Right lobe of liver (tissue), 6 donors: ENCODE measurements at places on chromosomes 16 and 17. TPM values are rescaled to one million over a fixed set of nuclear protein-coding genes. Genes with fewer than 3 reads are reported as not detected.

DNA sequence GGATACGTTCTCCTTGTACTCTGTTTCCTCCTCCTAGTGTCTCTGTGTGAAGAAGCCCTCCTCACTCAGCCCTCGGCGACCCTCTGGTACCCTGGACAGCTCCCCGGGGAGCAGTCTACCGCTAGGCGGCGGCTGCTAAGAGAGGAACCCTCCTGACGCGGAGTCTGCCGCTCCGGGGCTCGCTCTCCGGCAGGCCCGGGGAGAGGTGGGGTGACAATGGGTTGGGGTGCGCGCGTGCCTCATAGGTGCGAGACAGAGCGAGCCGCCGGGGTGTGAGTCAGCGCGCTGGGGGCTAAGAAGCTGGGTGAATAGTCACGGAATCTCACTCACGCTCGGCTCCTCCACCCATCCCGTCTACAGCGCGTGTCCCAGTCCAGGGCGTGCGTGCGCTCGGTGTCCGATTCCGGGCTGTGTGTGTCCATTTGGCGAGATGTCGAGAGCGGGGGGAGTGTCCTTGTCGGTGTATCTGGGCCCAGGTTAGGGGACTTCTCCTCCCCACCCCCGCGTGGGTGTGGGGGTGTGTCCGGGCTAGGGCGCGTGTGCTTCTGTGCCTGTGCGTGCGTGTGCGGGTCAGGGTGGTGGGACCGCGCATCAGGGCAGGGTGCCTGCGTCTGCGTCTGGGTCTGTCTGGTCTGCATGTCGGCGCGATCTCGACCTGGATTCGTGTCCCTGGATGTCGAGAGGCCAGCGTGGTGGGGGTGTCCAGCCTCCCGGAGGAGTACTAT, 577 bp upstream of the HS3ST2 start:
- no peaks in the 10 kb centered on the region for H3K4me1 ChIP-seq
- H3K36me3 ChIP-seq = no peaks in the 10 kb centered on the region
- no peaks in the 10 kb centered on the region for H3K27me3 ChIP-seq

GRCh38 chr17:55601874-55602364, 90.7 kb upstream of the SMIM36 start:
- H3K27ac ChIP-seq = no peak overlapping the region
- DNase-seq = no peak
- no peaks in the 10 kb centered on the region for H3K4me1 ChIP-seq
- no peaks in the 10 kb centered on the region for H3K27me3 ChIP-seq
- H3K36me3 ChIP-seq = no peaks in the 10 kb centered on the region

- no peaks in the 10 kb centered on the region for H3K27me3 ChIP-seq
- no peak overlapping the region for H3K4me3 ChIP-seq
- no peaks in the 10 kb centered on the region for H3K4me1 ChIP-seq
- no peak overlapping the region for H3K27ac ChIP-seq
Measured at GRCh38 chr17:59287452-59287851, 44.0 kb upstream of the YPEL2 start.

DNA sequence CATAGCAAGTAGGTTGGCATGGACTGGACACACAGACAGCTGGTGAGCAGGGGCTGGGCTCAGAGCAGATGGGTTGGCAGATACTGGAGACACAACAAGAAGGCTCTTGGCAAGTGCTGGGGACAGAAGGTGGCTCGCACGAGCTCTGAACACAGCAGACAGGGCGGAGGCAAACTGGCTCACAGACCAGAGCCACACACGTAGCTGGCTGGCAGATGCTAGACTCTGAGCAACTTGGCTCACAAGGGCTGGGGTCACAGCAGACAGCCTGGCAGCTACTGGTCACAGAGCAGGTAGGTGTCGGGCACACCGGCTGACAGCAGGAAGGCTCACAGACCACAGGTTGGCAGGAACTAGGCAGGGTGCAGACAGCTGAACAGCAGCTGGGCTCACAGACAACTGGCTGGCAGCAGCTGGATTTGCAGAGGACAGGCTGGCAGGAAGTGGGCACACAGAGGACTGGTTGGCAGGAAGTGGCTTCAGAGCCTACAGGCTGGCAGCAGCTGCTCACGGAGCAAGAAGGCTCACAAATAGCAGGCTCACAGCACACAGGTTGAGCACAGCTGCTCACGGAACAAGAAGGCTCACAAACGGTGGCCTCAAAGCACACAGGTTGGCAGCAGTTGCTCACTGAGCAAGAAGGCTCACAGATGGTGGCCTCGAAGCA, 725 bp downstream of the KRTAP16-1 start:
- H3K27ac ChIP-seq = no peak overlapping the region
- no peak for DNase-seq
- no peaks in the 10 kb centered on the region for H3K4me1 ChIP-seq
- no peaks in the 10 kb centered on the region for H3K36me3 ChIP-seq
- no peaks in the 10 kb centered on the region for H3K27me3 ChIP-seq
- H3K4me3 ChIP-seq = no peak overlapping the region

GRCh38 chr17:36132421-36132831, 28.8 kb downstream of the CCL4 start:
- H3K27ac ChIP-seq = no peak overlapping the region
- no peak for DNase-seq
- no peaks in the 10 kb centered on the region for H3K36me3 ChIP-seq
- H3K4me3 ChIP-seq = no peak overlapping the region
- no peaks in the 10 kb centered on the region for H3K27me3 ChIP-seq

- no peak overlapping the region for H3K4me3 ChIP-seq
- no peaks in the 10 kb centered on the region for H3K4me1 ChIP-seq
- no peaks in the 10 kb centered on the region for H3K36me3 ChIP-seq
- no peak for DNase-seq
- H3K27me3 ChIP-seq = no peaks in the 10 kb centered on the region
Measured at GRCh38 chr17:82830249-82830661, 9.6 kb downstream of the ZNF750 start.

DNA sequence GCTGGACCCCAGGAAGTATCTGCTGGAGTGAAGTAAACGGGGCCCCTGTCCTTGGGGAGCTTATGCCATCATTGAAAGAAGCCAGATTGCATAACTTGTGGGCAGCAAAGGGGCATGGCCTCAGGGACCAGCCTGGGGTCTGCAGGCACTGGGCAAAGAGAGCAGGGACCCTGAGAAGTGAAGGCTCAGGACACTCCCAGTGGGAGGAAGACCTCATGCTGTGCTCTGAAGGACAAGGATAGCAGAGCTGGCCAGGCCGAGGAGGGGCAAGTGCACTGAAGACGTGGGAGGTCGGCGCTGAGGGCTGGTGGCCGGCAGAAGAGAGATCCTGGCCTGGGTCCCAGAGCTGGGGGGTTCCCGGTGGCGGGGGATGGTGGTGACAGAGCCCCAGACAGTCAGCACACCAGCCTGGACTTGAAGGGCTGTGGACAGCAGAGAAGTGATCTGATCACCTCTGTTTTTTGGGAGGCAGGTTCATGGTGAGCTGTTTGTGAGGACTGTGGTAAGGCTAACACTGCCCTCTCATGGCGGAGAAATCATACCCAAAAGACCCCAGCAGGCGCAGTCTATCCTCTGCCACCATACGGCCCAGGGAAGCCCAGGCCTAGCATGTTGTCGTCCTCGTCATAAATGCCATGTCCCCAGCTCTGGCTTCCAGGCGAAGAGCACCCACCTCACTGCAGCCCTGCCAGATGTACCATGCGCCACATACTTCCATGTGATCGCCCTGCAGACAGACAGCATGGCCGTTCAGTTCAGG, 7.1 kb upstream of the CNP start:
- no peak overlapping the region for H3K27ac ChIP-seq
- H3K4me3 ChIP-seq = no peak overlapping the region
- no peaks in the 10 kb centered on the region for H3K27me3 ChIP-seq
- no peak for DNase-seq

- H3K4me3 ChIP-seq = peak overlapping the region; percentile 40
- no peaks in the 10 kb centered on the region for H3K27me3 ChIP-seq
- H3K4me1 ChIP-seq = no peaks in the 10 kb centered on the region
- peak; percentile 80 for DNase-seq
- no peaks in the 10 kb centered on the region for H3K36me3 ChIP-seq
Measured at GRCh38 chr16:85564277-85565051, 48.7 kb upstream of the GSE1 start.

- DNase-seq = no peak
- no peaks in the 10 kb centered on the region for H3K27me3 ChIP-seq
- H3K36me3 ChIP-seq = no peaks in the 10 kb centered on the region
- no peaks in the 10 kb centered on the region for H3K4me1 ChIP-seq
- no peak overlapping the region for H3K27ac ChIP-seq
Measured at GRCh38 chr16:26542198-26542597, 524.5 kb upstream of the C16orf82 start.

DNA sequence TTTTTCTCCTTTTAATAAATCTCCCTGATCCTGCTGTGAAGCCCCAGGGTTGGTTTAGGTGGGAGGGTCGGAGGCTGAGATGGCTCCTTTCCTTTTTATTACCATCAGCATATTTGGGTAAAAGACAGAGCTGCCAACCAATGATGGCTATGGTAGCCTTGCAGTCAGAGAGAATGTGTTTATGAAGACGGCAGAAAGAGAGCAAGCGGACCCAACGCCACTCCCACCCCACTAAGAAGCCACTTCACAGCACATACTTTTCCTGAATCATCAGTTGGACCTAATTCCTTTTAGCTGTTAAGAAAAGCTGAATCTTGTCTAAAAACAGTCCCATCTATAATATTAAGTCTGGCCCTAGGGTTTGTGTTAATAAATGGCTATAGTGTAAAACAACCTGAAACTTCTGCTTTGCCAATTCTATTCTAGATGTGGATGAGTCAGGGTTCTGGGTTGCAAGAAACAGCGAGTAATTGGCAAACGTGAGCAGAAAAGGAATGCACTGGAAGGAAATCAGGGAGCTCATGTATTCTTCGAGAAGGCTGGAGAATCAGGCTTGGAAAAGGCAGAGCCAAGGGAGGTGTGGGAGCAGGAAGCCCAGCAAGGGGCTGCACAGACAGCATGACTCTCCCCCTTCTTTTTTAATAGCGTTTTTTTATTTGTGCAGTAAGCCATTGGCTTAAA, 34.0 kb upstream of the PRKCA start:
- H3K4me1 ChIP-seq = no peaks in the 10 kb centered on the region
- H3K27me3 ChIP-seq = no peaks in the 10 kb centered on the region
- no peak for DNase-seq

DNA sequence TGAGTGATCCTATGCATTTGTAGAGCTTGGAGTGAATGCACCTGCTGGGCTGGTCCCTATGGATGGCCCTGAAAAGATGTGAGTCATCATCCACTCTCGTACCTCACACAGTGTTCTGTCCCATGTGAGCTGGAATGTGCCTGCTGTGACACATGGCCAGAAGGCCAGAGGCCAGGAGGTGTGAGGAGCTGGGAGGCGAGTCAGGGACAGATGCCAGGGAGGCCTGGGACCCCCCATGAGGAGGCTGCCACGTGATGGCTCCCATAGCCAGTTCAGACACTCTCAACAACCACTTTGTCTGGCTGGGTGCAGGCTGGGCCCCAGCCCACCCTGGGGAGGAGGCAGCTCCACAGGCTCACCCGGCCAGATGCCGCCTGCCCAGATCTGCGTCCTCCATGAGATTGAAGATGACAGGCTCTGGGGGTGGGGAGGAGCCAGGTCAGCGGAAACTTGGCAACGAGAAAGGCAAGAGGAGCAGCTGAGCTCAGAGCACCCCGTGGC, 168.8 kb downstream of the C16orf78 start:
- no peaks in the 10 kb centered on the region for H3K27me3 ChIP-seq
- DNase-seq = no peak
- H3K4me1 ChIP-seq = no peaks in the 10 kb centered on the region
- no peak overlapping the region for H3K4me3 ChIP-seq

- H3K4me3 ChIP-seq = no peak overlapping the region
- DNase-seq = no peak
- H3K36me3 ChIP-seq = no peaks in the 10 kb centered on the region
Measured at GRCh38 chr16:180681-181564, 664 bp downstream of the HBQ1 start.

DNA sequence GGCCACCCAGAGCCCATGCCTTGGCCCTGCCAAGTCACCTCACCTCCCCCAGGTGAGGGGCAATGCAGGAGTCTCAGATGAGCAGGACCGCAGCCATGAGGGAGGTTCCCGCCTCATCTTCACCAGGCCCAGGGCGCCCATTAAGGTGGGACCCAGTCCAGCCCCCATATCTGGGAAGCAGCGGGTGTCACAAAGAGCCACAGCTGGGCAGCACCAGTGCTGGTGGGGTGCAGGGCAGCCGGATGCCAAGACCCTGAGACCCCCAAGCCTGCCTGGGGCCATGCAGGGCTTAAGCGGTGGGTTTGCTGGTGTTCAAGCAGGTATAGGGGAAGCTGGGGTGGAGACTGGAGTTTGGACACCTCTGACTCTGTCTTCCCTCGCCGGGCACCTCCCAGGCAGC, 237.8 kb upstream of the GSE1 start:
- no peaks in the 10 kb centered on the region for H3K36me3 ChIP-seq
- no peak overlapping the region for H3K4me3 ChIP-seq
- no peaks in the 10 kb centered on the region for H3K4me1 ChIP-seq
- DNase-seq = no peak
- H3K27ac ChIP-seq = no peak overlapping the region
- H3K27me3 ChIP-seq = no peaks in the 10 kb centered on the region

GRCh38 chr16:81707411-81708265, 71.5 kb upstream of the PLCG2 start:
- no peaks in the 10 kb centered on the region for H3K27me3 ChIP-seq
- peak; percentile 73 for DNase-seq
- H3K36me3 ChIP-seq = peaks cover 19% of the 10 kb centered on the region
- H3K4me3 ChIP-seq = no peak overlapping the region
- peaks cover 12% of the 10 kb centered on the region for H3K4me1 ChIP-seq

- no peak overlapping the region for H3K4me3 ChIP-seq
- H3K36me3 ChIP-seq = no peaks in the 10 kb centered on the region
- H3K27ac ChIP-seq = no peak overlapping the region
- no peaks in the 10 kb centered on the region for H3K4me1 ChIP-seq
Measured at GRCh38 chr16:71399801-71400563, 41.5 kb downstream of the CALB2 start.

- DNase-seq = no peak
- no peaks in the 10 kb centered on the region for H3K27me3 ChIP-seq
- no peak overlapping the region for H3K27ac ChIP-seq
- H3K4me1 ChIP-seq = no peaks in the 10 kb centered on the region
Measured at GRCh38 chr17:46931596-46931995, 8.6 kb downstream of the GOSR2 start.

- H3K4me1 ChIP-seq = no peaks in the 10 kb centered on the region
- H3K27me3 ChIP-seq = no peaks in the 10 kb centered on the region
- no peaks in the 10 kb centered on the region for H3K36me3 ChIP-seq
Measured at GRCh38 chr17:76974721-76975120, 106.5 kb downstream of the MGAT5B start.

DNA sequence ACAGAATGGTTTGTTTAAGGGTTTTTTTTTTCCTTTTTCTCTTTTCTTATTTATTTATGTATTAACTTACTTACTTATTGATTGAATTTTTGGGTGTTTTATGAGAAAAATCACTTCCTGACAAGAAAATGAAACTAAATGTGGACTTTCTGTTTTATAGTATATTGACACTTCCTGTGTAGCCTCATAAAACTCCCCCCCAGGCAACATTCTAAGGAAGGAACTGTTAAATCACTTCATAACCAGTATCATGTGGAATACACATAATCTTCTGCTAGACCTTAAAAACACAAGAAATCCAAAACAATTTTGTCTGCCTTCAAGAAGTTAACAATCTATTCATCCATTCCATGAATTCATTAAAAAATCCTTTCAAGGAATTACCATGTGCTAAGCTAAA, 164.1 kb upstream of the TOM1L1 start:
- no peak for DNase-seq
- H3K27me3 ChIP-seq = no peaks in the 10 kb centered on the region
- no peak overlapping the region for H3K27ac ChIP-seq
- no peaks in the 10 kb centered on the region for H3K36me3 ChIP-seq
- H3K4me1 ChIP-seq = peaks cover 5% of the 10 kb centered on the region
- no peak overlapping the region for H3K4me3 ChIP-seq

The SCGB1C2 gene
- total RNA-seq = not detected

The KRT37 gene
- total RNA-seq = not detected

The NQO1 gene
- 4.5 TPM for total RNA-seq

The CORO1A gene
- total RNA-seq = 9.0 TPM

The PRSS27 gene
- total RNA-seq = 0.31 TPM

The ZFPM1 gene
- 7.1 TPM for total RNA-seq

The VWA3A gene
- total RNA-seq = not detected

The RPH3AL gene
- 22.4 TPM for total RNA-seq

The KCNH6 gene
- total RNA-seq = not detected

The PCYT2 gene
- total RNA-seq = 75.5 TPM
